SHP77 (cell line): ENCODE measurements at places on chromosomes 13 and 19.

DNA sequence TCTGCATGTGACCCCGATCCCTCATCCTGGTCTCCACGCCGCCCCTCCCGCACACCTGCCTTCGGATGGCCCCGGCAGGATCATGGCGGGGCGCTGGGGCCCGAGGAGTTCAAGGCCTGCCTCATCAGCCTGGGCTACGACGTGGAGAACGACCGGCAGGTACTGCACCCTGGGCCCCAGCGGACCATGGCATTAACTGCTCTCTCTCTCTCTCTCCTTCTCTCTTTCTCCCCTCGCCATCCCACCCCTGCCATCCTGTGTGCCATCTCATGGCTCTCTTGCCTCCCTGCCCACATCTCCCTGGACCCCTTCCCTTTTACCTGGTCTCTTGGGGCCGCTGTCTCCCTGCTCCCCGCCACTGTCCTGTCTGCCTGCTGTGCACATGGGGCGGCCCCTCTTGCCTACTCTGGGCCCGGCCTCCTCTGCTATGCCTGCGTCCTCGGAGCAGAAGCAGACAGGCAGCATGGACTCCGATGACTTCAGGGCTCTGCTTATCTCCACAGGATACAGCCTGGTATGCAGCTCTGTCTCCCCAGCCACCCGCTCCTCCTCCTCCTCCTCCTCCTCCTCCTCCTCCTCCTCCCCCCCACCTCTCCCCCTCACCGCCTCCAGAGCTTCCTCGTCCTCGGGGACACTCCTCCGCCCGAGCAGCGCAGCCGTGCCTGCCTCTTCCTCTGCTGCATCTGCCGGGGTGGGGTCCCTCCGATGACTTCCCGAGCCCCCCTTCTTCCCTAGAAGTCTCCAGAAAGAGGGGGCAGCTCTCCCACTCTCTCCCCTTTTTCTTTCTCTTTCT is 16.2 kb downstream of the CAPN12 start:
- no peak for DNase-seq

GRCh38 chr13:28128926-28129325 is 9.4 kb upstream of the PAN3 start:
- no peak for DNase-seq

- no peak for DNase-seq
Measured at GRCh38 chr13:41588899-41589298, 131.5 kb downstream of the RGCC start.

GRCh38 chr13:47859165-47859564 is 141.9 kb downstream of the SUCLA2 start:
- DNase-seq, result no peak

- DNase-seq, result no peak
Measured at GRCh38 chr19:40754611-40755247, 3.7 kb downstream of the SNRPA start.

- no peak for DNase-seq
Measured at GRCh38 chr19:33398361-33399060, 25.0 kb downstream of the CEBPG start.

DNA sequence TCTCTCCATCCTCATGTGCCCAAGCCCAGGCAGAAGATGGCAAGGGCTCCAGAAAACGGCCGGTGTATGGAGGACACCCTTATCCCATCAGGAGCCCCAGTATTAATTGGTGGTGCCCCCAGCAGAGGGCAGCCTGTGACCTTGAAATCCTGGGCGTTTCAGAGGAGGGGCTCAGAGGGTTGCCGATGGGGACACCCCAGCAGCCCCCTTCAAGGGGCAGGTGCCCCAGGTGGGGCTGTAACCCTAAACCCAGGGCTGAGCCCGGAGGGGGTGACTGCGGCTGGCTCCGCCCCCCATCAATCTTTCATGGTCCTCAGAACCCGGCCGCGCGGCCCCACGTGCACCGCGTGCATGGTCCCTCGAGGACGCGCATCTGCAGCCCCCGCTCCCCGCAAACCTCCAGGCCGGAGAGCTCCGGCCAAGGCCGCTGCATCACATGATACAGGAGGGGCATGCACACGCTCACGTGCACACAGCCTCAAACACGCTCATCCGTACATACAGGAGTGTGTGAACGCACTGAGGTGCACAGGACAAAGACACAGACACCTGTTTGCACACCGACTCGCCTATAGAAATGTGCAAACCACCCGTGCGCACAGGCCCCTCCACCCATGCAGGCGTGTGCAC is 949 bp downstream of the RAB3A start:
- DNase-seq, result no peak

GRCh38 chr19:36819130-36819630 is 19.0 kb downstream of the ZNF790 start:
- DNase-seq, result no peak

DNA sequence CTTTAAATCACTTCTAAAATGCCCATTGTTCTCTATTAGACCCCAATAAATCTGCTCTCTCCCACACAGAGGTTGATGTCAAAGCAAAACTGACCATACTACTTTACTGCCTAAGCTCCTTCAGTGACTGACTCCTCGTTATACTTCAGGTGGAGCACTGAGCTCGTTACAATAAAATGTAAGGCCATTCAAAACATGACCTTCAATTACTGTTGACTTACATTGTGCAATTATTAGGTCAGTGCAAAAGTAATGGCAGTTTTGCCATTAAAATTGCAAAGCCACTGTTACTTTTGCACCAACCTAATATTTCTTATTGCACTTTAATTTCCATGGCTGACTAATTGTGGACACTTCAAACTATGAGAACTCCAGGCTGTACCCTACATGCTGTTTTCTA is 314.9 kb downstream of the MZT1 start:
- DNase-seq, result no peak

- no peak for DNase-seq
Measured at GRCh38 chr13:76812206-76812897, 73.9 kb downstream of the KCTD12 start.

- DNase-seq, result no peak
Measured at GRCh38 chr19:28898249-28898648, 314.7 kb downstream of the UQCRFS1 start.

DNA sequence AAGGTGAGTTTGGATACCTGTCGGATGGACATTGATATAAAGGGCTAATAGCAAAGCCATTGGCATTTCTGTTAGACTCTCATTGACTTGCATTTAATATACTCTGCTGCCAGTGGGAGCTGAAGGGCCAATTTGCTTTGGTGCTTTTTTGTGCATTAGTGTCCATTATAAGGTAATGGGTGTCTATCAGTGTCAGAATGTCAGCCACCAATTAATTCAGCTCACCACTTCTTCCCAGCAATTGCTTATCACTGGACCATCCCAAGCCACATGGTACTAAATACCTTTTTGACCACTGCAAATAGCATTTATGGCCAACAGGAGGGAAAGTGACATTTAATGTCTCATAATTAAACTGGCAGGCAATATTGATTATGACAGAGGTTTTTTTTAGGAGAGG is 317.8 kb downstream of the TEX29 start:
- no peak for DNase-seq

GRCh38 chr13:99565478-99566124 is 64.3 kb downstream of the TM9SF2 start:
- DNase-seq, result no peak
